Activated T-cell treated with anti-CD3 and anti-CD28 coated beads, Interleukin-2, amount 50 U/mL, for 72 hours (primary cell): ENCODE measurements at places on chromosomes 6 and 20.

DNA sequence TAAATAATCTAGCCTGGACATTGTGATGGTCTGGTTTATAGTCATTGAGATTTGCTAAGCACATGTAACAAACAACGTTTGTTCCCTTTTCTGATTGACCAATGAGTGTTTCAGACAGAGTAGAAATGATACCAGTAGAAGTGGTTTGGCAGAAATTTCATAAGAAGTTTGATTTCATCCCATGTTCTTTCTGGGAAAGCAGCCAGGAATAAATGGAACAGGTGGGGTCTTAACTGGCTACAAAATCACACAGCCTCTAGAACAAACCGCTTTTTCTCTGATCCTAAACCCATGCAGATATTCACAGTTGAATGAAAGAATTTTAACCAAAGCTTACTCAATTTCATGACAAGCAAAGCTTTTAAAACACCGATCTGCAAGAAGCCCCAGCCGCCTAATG, 227.5 kb downstream of the UST start:
- DNase-seq, result no peak

- no peak for DNase-seq
These were observed 74.7 kb upstream of the RUNX2 start for GRCh38 chr6:45253453-45253852.

DNA sequence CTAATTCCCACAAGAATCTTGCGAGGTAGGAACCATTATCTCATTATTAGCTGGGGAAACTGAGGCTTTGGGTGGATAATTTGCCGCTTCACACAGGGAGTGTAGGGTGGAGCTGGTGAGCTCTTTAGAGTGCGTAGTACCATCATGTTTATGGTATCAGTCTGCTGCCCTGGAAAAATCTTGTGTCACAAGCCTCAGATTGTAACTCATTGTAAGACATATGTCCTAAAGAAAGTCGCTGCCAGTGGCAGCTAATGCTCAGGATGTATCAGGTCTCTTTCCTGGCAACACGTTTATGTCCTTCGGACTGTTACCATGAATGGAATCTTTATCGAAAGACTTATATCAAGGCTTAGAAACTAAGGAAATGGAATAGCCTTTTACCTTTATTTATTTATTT, 1.9 kb downstream of the ZFAND3 start:
- no peak for DNase-seq

- no peak for DNase-seq
These were observed 99.4 kb downstream of the SLC35B3 start for GRCh38 chr6:8335896-8336295.

DNA sequence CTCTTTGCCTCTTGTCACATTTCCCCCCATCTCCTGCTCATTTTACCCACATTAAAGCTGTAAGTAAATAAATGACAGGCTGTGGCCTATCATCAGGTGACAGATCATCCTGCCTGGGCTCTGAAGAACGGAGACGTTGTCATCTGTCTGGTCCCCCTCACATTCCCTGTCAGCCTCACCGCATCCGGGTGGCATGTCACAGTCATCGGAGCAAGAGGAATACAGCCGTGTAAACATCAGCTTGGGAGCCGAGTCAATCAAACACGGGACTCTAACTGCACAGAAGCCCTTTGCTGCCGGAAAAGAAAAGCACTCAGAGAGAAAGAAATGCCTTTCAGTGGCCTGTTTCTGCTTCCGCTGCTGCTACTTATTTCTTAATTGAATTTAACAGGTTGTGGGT, 371.9 kb upstream of the ID4 start:
- no peak for DNase-seq

DNA sequence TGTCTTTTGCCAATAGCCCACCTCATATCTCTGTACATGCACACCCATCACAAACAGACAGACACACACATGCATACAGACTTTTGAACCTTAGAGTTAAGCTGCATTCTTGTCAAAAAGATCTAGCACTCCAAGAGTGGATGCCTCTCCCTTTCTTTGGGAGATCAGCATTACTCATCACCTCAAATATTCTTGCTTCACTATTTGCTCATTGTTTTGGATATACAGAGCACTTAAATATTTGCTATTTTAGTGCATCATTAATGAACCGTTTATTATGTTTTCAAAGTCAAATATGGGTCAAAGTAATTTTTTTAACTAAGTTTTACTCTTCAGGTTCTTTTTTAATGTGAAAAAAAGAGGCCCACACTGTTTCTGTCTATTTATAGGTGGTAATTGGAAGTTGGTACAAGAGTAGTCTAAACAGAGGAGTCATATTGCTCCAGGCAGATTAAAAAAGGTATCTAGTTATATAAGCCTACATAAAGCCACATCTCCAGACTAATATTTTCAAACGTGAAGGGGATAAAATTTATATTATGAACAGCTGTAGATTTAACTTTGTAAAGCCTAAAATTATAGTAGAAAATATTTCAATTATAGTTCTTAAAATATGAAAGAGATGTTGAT, 102.6 kb downstream of the FLRT3 start:
- no peak for DNase-seq

GRCh38 chr6:50198245-50198644, 148.5 kb upstream of the DEFB112 start:
- DNase-seq, result no peak

DNA sequence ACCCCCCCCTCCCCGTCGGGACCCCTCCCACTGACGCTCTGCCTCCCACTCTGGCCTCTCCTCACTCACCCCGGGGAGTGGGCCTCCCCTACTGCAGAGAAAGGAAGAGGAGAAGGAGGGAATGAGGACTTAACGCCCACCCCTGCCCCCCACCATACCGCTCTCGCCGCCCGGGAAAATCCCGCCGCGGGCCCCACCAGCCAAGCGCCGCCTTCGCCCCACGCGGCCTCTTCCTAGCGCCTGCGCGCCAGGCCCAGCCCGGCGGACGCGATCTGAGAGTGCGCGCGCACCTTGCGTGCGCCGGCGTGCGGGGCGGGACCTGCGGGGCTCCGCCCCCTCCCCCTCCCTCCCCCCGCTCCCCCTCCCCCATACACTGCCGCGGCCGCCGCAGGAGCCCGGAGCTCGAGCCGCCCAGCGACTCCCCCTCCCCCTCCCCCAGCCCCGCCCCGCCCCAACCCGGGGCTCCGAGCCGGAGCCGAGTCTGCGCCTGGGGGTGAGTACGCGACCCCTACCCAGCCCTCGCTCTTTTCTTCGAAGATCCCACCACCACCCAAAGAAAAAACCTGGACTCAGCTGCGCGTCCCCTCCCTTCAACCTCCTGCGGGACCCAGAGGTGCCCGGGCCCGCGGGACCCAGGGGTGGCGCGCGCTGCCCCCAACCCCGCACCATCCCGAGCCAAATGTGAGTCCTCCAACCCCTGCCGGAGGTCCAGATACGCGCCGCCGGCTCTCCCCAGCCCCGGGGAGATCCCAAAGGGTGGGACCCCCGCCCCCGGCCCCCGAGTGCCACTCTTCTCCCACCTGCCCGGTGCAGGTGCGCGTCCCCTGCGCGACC, at the start of the genes MRPL14 and TMEM63B:
MRPL14 (minus strand) TSS at position 267 of the 834 bp plus-strand sequence. CDS start 10,841 bp downstream, outside the sequence.
TMEM63B (plus strand) TSS at position 369 of the 834 bp plus-strand sequence. CDS start 7,031 bp downstream, outside the sequence.
- peak; percentile 89 for DNase-seq

- DNase-seq, result no peak
These were observed 130.6 kb downstream of the PXDC1 start for GRCh38 chr6:3620937-3621336.

GRCh38 chr6:79250559-79250958, 16.1 kb upstream of the HMGN3 start:
- no peak for DNase-seq

DNA sequence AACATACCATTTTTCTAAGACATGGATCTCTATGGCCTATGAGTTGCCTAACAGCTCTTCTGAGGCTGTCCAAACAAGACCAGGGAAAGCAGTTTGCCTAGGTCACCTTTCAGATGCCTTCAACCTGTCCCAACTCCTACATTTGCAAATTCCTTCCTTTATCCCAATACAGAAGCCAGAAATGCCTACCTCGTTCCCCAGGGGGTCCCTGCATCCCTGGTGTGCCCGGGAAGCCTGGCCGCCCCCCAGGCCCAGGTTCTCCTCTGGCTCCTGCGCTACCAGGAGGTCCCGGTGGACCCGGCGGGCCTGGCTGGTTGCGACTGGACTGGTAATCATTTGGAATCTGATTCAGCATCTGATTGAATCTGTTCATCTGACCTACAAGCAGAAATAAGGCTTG, 115.9 kb downstream of the COL12A1 start:
- DNase-seq, result no peak
